ENCODE measurements at places on chromosomes 1 and 21.

GRCh38 chr1:39380036-39380435 lies 111.4 kb upstream of the BMP8A start:
- no peak for DNase-seq

DNA sequence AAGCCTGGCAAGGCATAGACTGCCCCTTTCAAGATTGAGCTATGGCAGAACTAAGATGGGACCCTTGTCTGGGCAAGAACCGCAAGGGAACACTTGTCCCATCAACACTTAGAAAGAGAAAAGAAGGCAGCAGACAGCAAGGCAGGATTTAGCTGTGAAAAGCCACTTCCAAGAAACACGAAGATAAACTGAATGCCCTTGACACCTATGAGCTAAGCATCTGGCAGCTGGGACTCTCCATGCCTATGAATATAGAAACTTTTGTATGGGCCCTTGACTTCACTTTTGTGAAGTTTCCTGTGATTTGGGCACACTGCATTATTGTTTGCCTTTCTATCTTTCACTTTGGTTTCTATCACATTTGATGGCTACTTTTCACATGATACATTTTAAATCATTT lies 24.9 kb upstream of the CACNA1E start:
- DNase-seq, result no peak

- DNase-seq, result no peak
These were observed 93.6 kb upstream of the SMYD2 start for GRCh38 chr1:214187121-214187900.

- no peak for DNase-seq
These were observed 45.7 kb downstream of the MACO1 start for GRCh38 chr1:25476186-25477097.

DNA sequence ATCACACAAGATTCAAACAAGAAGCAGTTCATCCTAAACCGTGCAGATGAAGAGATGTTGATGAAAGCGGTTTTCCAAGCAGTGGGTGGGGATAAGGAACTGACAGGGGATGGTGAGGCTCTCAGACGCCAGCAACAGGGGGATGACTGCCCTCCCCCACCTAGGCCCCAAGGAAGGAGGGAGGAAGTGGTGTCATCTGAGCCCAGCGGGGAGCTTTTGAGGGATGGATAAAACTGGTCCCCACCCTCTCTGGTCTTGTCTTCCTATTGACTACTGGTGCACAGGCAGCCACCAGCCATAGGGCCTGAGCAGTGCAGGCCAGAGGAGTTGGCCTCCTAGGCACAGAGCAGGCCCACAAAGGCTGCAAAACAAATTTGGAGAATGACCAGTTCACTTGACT lies 175.5 kb downstream of the HUNK start:
- no peak for DNase-seq
